ENCODE measurements at places on chromosomes 7 and 10.

DNA sequence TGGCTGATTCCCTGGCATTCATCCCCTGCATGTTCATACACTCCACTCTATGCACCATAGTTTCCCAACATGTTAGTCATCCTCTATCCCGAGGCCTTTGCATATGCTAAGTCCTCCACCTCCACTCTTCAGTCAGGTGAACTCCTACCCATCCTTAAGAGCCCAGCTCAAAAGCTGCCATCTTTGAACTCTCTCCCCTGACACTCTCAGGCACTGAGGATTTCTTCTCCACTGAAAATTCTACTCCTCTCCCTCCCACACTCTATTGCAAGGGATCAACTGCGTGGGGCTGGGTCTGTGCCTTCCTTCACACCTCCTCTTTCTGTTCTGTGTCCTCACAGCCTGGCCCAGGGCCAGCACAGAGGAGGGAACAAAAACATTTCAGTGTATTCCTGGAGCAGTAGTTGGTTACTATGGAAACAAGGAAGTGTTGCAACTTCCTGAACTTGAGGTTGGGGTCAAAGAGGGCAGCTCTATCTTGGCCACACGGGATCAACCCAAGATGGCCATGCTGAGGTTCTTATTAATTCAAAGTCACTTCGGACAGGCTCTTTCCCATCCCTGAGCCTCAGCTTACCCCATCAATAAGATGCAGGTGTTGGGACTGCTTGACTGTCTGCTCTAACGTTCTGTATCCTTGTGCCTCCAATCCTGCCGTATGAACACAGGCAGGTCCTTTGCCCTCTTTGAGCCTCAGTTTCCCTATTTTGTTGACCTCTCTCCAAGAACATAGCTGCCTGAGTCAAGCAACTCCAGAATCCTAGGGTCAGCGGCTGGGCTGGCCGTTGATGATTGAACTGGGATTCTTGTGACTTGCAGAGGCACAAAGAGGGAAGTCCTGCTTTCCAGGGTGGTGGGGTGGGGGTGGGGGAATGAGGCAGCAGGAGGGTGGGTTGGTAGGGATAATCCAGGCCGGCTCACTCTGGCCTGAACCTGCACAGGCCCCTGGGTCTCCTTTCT is 15.5 kb downstream of the ZMIZ1 start:
- DNase-seq, result no peak

DNA sequence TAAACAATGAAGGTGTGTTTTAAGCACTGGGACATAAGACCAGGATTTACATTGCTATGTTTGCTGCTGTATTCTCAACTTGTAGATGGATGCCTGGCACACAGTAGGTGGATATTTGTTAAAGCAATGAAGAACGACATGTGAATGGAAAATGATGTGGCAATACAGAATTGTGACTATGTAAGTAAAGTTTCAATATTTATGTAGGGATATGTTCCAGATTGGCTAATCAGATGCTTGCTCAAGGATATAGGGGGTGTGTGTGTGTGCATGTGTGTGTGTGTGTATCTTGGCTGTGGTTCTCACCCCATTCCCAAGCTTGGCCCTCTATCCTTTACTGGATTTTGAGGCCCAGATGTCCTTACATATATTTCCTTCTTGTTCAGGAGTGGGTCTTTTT is 42.7 kb upstream of the LAMB1 start:
- no peak for DNase-seq

- no peak for DNase-seq
Observed at GRCh38 chr7:18607025-18607424, 111.5 kb downstream of the HDAC9 start.

DNA sequence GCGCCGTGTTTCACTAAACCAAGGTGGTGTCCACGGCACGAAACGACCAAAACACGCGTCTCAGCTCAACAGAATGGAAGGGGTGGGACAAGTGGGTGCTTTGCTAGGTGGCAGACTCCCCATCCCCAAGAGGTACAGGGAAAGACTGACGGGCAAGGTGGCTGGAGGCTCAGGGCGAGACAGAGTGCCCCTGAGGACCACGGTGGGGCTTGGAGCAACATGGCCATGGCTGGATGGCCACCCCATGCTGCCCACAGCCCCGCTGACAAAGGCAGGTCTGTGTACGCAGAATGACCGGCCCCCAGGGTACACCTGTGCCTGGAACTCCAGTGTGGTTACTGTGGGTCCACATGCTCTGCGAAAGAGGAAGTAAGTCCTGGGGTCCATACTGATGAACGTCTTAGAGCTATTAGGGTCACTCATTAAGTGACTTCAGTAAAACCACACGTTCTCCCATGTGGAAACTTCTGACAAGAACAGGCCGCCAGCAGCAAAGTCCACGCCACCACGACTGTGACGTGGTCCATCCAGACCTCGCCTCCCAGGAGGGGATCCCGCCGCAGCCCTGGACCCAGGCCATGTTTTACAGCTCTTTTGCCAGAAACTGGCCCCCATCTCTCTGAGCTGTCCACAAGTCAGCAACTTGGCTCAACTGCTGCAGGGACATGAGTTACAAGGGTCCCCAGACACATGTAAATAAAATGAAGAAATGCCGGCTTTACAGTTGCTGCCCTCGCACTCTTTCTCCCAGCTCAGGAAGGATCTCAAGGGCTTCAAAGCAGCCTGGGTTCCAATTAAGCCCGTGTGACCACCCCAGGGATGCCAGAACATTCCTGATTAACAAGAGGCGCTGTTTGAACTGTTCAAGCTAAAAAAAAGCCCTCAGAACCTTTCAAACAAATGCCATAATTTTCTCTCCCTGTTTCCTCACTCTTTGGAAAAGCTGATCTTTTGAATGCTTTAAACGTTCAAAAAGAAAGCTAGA is 66.8 kb downstream of the MAD1L1 start:
- DNase-seq, result no peak
